ENCODE measurements at places on chromosomes 4 and X.

GRCh38 chr4:113525521-113525920 lies 236.0 kb downstream of the CAMK2D start:
- DNase-seq, result no peak

DNA sequence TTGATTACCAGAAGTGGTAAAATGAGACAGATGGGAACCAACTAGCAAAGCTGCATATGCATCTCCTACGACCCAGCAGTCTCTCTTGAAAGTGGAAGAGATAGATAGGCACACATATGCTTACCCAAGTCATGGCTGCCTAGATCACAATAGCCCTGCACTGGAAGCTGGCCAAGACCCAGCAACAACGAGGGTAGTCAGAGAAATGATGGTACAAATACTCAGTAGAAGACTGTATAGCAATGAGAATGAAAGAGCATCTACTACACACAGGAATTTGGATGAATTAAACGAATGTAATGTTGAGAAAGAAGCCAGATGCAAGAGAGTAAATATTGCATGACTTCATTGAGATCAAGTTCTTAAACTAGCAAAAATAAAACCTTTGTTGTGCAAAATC lies 100.3 kb upstream of the FAT1 start:
- DNase-seq, result no peak

- no peak for DNase-seq
Measured at GRCh38 chr4:98945297-98945850, 16.4 kb upstream of the EIF4E start.

DNA sequence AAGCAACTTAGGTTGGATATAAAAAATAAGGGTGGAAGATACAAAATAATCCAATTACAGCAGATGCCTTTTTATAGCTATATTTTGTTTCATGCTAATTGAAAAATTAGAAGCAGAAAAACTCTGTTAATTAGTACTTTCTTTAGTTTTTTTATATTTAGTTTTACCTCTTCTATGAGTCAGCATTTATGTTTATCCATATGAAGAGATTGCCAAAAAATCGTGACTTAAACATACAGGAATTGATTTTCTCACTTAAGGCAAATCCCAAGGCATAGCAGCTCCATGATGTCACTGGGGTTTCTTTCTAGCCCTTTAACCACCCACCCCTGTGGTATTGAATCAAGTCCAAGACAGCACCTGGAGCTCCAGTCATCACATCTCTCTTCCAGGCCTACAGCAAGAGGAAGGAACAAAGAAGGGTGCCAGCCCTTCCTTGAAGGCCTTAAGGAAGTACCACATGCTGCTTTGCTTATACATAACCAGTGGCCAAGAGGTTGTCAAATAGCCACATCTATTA lies 365.8 kb upstream of the TENM3 start:
- DNase-seq, result no peak

DNA sequence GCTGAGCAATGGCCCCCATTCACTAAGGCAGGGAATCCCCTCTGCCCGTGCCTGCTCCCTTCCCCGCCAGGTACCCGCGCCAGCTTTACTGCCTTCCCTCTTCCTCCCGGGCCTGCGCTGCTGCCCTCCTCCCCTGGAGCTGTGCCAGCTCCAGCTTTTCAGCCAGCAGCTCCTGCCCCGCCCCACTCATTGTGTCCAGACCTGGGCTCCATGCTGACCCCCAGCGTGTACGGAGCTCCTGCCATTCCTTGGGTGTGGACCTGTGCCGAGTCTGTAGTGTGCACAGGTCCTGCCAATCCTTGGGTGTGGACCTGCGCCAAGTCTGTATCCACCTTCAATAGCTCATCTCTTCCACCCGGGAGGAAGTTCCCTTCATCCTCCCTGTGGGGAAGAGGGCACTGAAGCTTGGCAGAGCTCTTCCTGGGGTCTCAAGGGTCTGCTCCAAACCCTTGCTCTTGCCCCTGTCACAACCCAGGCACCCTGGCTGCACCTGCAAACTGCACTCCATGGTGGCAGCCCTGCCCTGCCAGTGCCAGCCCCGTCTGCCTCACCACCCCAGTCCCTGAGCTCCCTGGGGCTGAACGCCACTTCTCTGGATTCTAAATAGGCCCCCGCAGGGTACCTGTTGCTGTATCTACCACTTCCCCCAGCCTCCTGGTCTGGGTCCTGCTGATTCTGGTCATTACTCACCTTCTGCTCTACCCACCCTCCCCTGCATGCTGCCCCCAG lies 63.9 kb downstream of the TRMT44 start:
- no peak for DNase-seq

GRCh38 chr4:142406499-142406835 lies 439.6 kb downstream of the INPP4B start:
- no peak for DNase-seq
